GOT3 (cell line): ENCODE measurements at places on chromosomes 12 and 14.

DNA sequence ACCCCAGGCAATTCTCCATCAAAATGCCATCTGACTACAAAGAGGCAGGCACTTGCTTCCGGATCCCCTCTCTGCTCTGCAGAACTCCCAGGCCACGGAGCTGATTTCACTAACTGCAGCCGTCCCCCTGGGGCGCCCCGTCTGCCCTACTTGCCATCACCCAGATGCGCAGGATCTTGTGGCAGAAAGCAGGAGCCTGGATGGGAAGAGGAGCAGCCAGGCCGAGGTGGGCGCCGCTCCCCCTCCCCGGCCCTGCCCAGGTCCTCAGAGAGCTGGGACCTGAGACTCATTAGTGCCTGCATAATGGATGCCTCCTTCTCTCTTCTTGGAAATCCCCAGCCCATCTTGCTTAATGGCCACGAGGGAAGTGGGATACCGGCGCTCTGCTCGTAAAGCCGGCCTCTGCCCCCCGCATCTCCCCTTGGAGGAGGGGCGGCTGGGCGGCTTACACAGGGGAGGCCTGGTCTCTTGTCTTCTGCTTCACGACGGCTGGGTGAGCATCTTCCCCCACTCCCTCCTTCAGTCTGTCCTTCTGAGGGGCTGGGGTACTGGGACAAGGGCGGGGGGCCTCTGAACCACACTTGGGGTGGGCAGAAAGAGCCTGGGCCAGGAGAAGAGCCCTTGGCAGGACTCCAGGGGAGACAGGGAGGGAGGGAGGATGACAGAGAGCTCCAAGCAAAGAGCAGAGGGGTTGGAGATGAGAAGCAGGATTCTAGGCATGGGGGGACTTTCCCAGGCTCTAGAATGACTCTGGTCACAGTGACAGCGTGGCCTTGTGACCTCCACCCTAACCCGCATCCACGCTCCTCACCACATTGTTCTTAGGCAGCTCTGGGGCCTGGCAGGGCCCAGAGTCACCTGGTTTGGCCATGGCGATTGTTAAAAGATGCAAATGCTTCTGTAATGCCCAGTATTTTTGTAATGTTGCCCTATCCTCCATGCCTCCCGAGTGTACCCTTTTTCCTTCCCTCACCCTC lies 19.4 kb upstream of the EML1 start:
- no peak for DNase-seq

DNA sequence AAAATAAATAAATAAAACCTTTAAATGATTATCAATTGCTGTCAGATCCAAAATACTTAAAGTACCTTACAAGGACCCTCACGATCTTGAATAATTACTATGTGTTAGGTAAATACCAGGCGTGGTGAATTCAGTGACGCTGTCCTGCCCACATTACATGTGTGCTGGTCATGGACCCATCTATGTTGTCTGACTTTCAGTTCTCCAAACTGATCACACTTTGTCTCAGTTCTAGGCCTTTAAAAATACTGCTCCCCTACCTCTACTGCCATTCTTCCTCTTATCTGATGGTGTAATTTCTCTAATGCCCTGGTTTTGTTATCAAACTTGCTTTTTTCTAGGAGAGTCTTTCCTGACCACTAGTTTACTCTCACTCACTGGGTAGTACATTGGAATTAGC lies 520.7 kb downstream of the TRHDE start:
- DNase-seq, result no peak

- DNase-seq, result no peak
Measured at GRCh38 chr12:126768517-126768916, 1498.5 kb upstream of the TMEM132C start.

DNA sequence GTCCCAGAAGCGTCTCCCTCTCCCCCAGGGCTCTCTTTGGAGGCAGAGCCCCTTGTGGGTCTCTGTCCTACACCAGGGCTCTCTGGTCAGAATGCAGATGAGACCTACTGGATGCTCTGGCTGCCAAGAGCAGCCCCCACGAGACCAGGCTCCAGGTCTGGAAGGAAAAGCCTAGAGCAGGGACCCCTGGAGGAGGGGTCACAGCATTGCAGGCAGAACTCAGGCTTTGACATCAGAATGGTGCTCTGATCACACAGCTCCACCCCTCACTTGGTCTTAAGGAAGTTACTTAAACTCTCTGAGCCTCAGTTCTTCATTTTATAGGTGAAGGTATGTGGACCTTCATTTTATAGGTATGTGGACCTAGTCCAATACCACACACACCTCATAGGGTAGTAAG lies 83.1 kb downstream of the ARL6IP4 start:
- DNase-seq, result no peak

- DNase-seq, result no peak
Measured at GRCh38 chr12:105995961-105996431, 142.8 kb downstream of the NUAK1 start.

DNA sequence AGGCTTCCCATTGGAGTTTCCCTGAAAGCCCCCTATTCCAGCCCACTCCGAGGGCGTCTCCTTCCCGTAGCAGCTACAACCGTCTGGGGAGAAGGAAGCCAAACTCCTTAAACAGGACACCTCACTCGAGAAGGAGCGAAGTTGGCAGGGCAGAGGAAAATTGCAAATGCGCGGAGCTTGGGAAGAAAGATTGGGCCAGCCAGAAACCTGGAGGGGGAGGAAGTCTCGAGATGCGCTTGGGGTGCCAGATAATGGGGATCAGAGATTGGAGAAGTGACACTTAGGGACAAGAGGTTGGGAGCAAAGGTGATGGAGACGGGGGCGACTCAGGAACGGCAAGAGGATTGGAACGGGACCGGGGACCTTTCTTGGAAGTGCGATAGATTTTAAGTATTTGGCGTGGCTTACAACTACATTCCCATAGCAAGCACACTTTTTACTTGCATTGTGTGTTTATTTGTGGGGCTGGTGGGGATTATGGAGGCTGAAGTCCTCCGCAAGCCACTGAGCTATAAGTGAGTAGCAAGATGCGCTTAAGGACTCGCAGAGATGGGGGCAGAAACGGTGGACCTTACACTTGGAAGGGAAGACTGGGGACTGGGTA lies 926 bp downstream of the HRK start:
- no peak for DNase-seq

GRCh38 chr14:81400202-81400678 lies at the start of gene STON2:
TSS of gene STON2 (minus strand) at chr14:81400324. CDS start at chr14:81398382, 1,942 bp downstream.
- peak; percentile 2 for DNase-seq

- no peak for DNase-seq
Measured at GRCh38 chr12:26700430-26700829, 132.6 kb downstream of the ITPR2 start.

DNA sequence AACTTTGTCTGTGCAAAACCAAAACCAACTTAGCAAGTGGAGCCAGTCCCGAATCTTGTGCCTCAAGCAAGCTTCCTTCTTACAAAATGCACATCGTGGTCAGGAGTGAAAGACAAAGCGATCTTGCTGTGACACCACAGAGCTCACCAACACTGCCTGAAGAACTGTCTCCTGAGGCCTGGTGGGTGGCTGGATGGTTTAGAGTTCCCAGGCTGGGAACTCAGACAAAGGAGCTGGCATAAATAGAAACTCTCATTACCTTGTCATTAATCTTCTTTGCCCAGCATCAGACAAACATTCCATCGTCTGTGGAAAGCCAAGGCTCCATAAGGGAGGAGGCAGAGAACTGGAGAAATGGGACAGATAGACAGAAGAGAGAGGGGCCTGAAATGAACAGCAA lies 144.8 kb downstream of the KCNA5 start:
- no peak for DNase-seq

- no peak for DNase-seq
Measured at GRCh38 chr14:66490143-66491111, 4.3 kb downstream of the CCDC196 start.

DNA sequence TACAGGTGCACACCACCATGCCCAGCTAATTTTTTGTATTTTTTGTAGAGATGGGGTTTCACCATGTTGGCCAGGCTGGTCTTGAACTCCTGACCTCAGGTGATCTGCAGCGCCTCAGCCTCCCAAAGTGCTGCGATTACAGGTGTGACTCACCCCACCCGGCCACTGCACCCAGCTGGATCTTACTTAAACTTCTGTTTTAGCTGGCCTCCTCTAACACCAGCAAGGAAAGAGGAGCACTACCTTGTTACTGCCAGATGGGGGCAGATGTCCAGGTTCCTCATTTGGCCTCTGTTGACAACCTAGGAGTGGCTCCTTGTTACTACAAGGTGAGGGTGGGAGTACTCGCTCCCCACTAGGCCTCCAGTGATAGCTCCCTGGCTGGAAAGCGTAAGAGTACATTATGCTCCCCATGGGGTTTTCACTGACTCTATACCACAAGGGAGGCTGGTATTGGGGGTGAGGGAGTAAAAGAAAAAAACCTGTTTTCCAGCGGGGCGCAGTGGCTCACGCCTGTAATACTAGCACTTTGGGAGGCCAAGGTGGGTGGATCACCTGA lies 13.2 kb upstream of the ARF6 start:
- DNase-seq, result no peak

DNA sequence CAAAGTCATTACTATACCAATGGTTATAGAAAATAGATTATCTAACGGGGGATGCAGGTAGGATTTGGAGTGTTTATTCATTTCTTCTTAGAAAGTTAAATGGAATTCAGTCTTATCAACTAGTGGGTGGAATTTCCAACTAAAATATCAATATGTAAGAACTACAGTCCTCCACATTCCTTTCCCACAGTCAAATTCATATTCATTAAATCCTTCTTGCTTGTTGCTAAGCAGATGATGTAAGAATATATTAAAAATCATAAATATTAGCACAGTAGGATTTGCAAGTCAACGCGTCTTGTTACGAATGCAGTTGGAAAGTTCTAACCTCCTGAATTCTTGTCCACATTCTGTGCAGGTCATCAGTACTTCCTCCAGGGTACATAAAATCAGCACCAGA lies 259.2 kb downstream of the CPNE8 start:
- no peak for DNase-seq

- no peak for DNase-seq
Measured at GRCh38 chr12:13208533-13209435, 12.3 kb downstream of the EMP1 start.

DNA sequence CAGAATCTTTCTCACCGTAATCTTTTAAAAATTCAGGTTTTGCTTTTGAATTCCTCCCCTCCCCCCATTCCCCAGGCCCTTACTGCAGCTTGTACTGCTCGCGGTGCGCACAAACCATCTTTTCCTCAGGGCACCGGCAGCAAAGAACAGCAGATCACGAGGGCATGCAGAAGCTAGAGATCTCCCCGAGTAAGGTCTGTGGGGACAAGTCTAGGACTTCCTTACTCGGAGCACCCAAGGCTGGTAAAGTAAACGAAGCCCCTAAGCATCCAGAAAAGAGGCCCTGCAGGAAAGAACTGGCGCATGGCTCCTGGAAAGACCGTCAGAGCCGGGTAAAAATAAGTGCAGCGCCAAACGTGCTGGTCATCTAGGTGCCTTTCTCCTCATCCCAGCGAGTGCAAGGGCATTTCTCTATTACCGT lies 727 bp downstream of the LDHB start:
- no peak for DNase-seq

GRCh38 chr12:25670076-25671055 lies 117.3 kb upstream of the LMNTD1 start:
- DNase-seq, result no peak

GRCh38 chr14:105862581-105863239 lies 336.3 kb downstream of the TMEM121 start:
- DNase-seq, result no peak

- DNase-seq, result no peak
Measured at GRCh38 chr14:32584079-32584478, 255.0 kb downstream of the AKAP6 start.

DNA sequence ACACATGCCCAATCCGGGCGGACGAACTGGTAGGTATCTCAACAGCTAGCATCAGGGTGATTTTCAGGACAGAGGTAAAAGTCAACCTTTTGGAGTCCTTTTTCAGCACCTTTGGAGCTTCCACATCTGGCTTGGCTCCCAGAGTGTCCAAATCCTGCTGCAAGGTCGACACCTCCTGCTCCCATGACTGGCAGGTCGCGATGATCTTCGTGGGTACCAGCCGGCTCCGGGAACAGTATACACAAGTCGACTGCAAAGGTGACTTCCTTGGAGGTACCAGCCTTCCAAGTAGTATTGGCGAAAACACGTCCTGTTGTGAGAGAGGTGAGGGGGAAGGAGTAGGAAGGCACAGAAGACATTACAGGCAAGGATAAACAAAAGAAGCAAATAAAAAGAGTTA lies 672.7 kb downstream of the TMEM121 start:
- no peak for DNase-seq

GRCh38 chr14:104302794-104303405 lies 164.5 kb downstream of the KIF26A start:
- DNase-seq, result no peak

GRCh38 chr12:70783455-70783854 lies 137.1 kb downstream of the PTPRR start:
- DNase-seq, result no peak

GRCh38 chr14:87034680-87035079 lies 958.3 kb downstream of the GALC start:
- no peak for DNase-seq

DNA sequence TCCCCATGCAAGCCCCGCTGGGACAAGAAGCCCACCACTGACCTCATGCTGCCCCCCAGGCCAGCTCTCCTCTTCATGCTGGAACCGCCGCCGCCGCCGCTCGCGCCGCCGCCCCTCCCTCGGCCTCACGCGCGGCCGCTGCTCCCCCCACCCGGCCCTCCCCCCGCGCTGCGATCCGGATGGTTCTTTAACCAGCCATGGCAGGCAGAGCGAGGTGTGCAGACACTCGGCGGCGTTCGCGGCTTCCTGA lies at the start of gene DCAF5:
Gene DCAF5, minus strand, starts transcription at position 218 of the 250 bp plus-strand sequence. Its CDS starts 141 bp downstream, at position 77.
- no peak for DNase-seq

- DNase-seq, result no peak
Measured at GRCh38 chr14:87170179-87170578, 822.8 kb downstream of the GALC start.

- no peak for DNase-seq
Measured at GRCh38 chr12:50196537-50196936, 29.4 kb upstream of the CERS5 start.

- DNase-seq, result no peak
Measured at GRCh38 chr14:47150267-47150666, 498.7 kb upstream of the RPL10L start.

GRCh38 chr12:132847363-132848356 lies 19.0 kb upstream of the GOLGA3 start:
- no peak for DNase-seq

GRCh38 chr14:79036441-79036840 lies 866.3 kb downstream of the NRXN3 start:
- no peak for DNase-seq

DNA sequence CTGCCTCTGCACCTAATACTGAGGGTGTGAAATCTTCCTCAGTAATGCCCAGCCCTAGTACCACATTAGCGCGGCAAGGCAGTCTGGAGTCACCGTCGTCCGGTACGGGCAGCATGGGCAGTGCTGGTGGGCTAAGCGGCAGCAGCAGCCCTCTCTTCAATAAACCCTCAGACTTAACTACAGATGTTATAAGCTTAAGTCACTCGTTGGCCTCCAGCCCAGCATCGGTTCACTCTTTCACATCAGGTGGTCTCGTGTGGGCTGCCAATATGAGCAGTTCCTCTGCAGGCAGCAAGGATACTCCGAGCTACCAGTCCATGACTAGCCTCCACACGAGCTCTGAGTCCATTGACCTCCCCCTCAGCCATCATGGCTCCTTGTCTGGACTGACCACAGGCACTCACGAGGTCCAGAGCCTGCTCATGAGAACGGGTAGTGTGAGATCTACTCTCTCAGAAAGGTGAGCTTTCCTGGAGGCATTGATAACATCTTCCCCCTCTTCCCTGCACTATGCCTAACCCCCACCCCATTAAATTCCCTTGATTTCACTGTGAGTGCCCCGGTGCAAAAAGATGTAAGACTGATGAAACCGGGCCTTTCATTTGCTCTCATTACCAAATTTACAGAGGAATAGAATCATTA lies 291.4 kb downstream of the NAV3 start:
- no peak for DNase-seq
